ENCODE measurements at places on chromosomes 13 and 19.

GRCh38 chr13:48827709-48828108, 148.0 kb upstream of the FNDC3A start:
- DNase-seq, result no peak

GRCh38 chr13:83975655-83976165, 93.4 kb upstream of the SLITRK1 start:
- no peak for DNase-seq

DNA sequence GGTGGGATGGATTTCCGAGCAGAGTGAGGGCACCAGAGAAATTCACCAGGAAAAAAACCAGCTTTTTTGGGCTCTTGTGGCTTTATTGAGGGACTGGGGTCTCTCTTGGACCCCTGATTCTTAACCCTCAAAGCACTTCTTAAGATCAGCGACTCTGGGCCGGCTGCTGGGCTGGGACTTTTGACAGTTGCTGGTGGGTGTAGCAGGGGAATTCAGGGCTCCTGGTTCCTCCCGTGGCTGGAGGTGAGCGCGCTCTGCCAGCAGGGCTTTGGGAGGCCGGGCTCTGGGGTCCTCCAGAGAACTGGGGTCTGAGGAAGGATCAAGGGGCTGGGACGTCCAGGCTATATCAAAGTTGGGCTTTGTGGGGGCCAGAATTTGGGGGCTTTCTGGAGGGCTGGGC, 3.3 kb downstream of the CRB3 start:
- no peak for DNase-seq

DNA sequence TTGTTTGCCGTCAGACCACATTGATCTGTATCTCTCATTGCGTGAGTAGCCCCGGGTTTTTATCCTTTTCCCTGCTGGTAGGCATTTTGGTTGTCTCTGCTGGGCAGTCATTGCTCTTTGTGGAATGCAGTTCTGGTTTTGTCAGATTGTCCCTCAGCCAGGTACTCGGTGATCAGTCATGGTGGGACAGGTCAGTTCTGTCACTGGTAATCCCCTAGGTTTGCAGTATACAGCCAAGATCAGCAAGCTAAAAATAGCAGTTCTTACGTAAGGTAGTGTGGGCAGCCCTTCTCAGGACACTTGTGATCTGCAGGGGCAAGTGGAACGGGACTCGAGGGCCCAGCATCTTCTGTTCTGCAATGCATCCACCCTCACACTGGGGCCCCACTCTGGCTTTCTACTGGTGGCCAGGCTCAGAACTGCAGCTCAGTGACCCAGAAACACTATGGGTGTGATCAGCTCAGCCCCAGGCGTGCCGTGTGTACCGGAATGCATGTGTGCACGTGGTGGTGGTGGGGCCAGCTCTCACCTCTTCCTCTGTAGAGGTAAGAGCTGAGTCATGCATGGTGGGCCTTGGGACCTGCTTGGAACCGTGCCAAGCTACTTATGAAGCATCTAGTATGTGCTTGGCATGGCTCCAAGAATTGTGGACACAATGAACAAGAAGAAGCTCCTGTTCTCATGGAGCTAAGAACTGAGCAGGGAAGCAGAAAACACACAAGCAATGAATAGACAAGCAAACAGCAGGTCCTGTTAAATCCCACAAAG, 6.3 kb downstream of the PLEKHF1 start:
- DNase-seq, result peak; percentile 66

DNA sequence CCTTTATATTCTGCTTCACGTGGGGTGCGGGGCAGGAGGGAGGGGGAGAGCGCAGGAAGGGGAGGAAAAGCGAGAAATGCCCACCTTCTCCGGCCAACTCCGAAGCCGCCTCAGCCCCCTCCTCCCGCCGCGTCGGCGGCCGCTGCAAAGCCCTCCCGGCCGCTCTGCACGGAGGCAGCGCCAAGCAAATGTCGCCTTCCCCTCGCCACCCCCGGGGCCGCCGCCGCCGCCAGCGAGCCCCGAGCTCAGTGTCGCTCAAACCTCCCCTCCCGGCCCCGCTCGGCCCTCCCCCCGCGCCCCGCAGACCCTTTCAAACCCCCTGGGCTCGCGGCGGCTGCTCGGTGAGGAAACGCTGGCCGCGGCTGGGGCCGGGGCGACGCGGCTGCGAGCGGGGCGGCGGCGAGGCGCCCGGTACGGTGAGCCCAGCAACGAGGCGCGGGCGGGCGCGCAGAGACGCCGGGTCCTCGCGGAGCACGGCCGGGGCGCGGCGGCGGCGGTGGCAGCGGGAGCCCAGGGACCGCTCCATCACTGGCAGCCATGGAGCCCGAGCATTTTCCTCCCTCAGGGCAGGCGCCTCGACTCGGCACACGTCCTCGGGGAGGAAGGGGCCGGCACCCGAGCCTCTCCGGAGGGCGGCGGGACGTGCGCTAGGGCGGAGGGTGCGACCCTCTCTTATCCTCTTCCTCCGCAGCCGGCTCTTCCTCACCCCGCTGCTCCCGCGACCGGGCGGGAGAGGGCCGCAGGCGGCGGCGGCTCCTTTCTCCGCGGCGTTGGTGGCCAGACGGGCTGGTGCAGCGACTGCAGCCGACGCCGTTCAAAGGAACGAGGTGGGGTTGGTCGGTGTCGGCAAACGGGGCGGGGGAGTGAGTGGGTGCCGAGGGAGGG, 463 bp upstream of the TSC22D1 start:
- DNase-seq, result no peak

DNA sequence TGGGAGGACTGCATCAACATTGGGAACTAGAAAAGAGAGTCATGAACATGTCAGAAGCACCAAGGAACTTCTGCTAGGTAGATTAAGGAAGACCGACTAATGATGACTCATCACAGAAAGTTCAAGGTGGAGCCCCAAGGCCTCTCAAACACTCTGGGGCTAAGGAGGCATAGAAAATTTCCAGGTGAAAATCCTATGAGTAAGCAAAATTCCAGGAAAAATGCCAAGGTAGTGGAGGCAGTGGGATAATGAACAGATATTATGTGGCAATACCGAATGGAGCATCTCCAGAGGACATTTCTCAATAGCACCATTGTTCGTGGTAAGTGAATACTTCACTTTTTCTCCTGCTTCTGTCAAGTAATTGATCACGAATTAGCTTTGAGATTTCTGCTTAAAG, 336.5 kb downstream of the MZT1 start:
- peak; percentile 22 for DNase-seq

- no peak for DNase-seq
Observed at GRCh38 chr19:41192574-41193429, at the start of gene CYP2S1. CYP2S1 (plus strand) TSS chr19:41193219; CDS start chr19:41193265, 46 bp downstream.

- DNase-seq, result peak; percentile 36
Observed at GRCh38 chr19:13623716-13624710, 117.7 kb upstream of the CACNA1A start.

DNA sequence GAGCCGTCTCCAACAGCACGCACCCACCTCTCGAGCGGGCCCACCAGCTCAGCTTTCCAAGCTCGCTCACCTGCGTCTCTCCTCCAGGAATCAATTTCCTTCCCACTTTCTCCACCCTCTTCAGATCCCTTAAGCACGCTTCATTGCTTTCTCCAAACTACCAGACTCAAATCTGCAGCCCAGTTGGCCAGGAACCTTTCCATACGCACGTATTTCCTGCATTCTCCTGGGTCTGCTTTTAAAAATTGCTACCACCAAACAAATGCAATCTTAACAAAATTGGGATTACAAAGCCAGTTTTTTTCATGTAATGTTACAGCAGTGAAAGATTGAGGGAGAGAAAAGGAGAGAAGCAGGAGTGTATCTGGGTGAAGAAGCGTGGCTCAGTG, 1.5 kb downstream of the ENOX1 start:
- DNase-seq, result no peak

DNA sequence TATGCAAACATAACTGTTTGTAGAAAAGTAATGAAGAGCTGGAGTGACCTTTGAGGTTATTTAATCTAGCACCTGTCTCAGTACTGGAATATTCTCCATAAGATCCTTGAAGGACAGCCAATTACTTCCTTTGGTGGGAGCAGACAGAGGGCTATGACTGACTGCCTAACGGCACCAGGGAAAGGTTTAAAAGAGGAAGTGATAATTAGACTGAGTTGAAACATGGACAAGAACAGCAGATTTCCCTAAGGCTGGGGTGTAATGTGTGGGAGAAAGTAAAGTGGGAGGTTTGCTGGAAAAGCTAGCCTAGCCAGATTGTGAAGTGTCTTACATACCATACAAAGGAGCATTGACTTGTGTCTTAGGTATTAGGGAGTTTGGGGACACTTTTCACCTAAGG, 191.3 kb upstream of the PCDH9 start:
- DNase-seq, result no peak

GRCh38 chr13:61765181-61765742, 349.6 kb upstream of the PCDH20 start:
- DNase-seq, result no peak

GRCh38 chr19:39308531-39309304, 11.9 kb downstream of the LRFN1 start:
- DNase-seq, result no peak

DNA sequence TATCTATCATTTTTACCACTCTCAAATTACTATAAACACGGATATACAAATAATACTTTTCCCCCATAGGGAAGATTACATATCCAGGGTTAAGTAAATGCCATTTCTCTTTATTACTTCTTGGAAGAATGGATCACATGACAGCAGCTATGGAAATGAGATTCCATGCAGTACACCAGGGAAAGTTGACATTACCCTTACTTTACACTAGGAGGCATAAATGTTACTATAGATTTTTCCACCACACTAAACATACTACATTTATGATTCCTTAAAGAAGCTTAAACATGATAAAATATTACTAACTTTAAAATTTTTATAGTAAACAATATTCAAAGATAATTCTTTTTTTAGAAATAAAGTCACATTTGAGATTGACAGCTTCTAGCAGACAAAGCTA, 611.4 kb downstream of the PCDH9 start:
- DNase-seq, result no peak

- peak; percentile 91 for DNase-seq
Observed at GRCh38 chr19:48819366-48819816, 8.6 kb upstream of the BCAT2 start.

DNA sequence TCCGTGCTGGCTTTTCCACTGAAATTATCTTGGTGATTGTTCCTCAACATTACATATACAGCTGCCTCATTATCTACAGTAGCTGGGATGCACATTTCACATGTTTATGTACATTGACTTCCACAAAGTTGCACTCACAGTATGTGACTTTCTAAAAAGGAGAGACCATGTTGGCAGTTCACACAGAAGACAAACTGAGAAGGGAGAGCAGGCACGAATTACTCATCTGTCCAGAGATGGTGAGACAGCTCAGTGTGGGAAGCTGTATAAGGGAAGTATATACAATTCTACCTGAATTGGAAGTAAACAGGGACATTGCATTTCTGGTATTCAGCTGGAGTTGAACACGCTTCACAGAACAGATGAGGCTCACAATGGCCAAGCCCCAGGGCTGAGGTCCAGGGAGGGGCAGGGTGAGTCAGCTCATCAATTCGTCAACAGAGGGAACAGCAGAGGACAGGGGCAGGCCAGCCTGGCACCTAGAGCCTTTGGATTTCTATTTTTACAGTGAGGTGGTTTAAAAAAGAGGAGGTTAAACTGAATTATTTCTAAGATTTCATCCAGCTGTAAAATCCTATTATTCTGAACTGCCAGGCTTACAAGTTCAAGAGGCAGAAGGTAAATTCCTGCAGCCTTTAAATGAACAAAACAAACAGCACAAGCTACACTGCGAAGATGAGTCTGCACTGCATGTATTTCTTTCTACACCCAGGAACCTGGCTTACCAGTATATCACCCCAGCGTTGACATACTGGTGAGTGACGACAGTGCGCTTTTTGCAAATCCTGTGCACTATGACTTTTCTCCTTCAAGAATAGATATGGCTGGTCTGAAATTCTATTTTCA, 9.8 kb downstream of the PARP4 start:
- peak; percentile 22 for DNase-seq

- DNase-seq, result no peak
Observed at GRCh38 chr13:103517066-103517767, 451.0 kb upstream of the SLC10A2 start.

DNA sequence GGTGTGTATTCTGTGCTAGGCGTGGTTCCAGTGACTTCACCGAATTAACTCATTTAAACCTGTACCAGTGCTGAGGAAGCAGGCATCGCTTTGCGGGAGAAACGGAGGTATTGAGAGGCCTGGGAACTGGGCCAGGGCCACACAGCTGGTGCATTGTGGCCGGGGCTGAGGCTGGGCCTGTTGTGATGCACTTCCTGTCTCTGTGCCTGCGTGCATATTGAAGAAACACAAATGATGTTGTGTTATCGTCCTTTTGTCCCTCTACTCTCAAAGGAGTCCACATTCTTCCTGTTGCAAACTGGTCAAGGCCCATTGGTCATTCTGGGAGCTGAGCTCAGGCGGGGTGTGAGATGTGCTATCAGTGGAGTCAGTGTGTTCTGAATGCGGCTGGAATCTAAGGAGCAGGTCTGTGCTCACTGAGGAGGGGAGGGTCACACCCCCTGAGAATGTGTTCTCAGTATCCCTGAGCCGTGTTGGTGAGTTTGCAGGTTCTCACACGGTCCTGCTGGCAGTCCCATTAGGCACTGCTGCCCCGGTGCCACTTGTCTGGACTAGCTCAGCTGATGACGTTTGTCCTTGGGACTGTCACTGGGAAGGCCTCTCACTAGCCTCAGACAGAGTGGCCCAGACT, 62.1 kb downstream of the ARHGEF7 start:
- DNase-seq, result peak; percentile 27

DNA sequence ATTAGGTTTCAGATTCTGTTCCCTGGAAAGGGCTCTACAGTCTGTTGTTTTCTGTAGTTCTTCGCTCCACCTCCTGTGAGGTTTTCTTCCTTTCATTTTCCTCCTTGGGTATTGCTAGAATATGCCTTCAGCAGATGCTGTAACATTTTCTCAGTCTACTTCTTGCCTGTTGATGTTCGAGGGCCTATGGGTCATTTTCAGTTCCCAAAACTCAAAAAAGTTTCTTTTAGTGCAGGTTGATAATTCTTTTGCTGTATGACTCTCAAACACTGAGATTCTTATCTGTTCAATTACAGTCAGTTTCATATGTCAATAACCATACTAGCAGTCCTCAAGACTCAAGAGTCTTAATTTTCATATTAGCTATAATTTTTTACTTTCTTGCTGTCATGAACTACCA, 268.3 kb downstream of the RFC3 start:
- no peak for DNase-seq

DNA sequence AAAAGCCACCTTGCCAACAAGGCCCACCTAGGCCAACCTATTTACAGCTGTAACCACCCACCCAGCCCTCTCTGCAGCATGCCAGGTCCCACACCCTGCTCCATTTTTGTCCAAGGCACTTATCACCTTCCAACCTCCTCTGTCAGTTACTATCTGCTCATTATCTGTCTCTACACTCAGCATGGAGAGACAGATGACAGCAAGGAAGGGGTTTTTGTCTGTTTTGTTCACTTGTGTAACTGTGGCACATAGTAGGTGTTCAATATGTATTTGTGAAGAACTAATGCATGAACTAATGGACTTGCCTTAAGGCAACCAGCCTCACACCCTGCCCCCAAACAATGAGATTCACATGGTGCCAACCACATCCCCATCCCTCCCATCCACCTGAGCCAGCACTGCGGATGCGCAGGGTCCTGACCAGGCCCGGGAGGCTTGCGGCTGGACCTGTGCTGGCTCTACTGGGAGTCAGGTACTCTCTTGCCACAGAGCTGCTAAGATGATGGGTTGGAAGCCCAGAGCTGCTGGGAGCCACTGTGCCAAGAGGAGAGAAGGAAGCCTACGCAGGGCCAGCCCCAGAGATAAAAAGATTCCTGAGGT, 17.3 kb downstream of the DEDD2 start:
- DNase-seq, result no peak
